Uterus (tissue), 4 donors: ENCODE measurements at places on chromosomes 5 and 9.

- no peaks in the 10 kb centered on the region for H3K27me3 ChIP-seq
- no peaks in the 10 kb centered on the region for H3K4me1 ChIP-seq
- no peak overlapping the region for H3K27ac ChIP-seq
- no peak overlapping the region for H3K4me3 ChIP-seq
- H3K36me3 ChIP-seq = no peaks in the 10 kb centered on the region
These were observed 21.6 kb downstream of the ANKS6 start for GRCh38 chr9:98774746-98775145.

DNA sequence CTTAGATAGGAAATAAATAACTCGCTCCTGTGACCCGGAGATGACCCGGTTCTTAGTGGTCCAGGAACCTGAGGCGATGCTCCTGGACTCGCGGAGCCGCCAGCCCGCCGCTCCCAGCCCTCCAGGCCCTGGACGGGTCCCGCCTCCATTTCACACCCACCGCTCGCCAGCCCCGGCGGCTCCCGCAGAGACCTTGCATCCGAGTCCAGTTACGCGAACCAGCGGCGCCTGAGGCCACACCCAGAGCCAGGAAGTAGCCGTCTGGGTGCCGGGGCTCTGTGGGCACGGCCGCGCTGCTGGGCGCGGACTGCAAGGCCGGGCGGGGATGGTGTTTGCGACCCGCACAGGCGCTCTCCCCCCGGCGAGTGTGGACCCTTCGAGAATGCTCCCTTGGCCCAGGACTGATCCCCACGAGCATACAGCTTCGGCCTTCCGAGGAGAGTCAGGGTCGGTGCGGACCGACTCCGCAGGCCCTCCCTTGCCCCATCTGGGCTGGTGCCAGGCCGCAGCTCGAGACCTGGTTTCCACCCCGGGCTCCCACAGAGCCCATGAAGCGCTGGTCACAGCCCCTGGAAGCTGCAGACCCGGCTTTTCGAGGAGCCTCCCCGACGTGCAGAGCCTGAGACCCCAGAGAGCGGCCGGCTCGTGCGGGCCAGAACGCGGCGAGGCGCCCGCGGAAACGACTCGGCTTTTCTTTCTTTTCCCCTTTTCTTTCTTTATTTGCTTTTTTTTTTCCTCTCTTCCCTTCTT is 5.2 kb upstream of the BARX1 start:
- H3K27me3 ChIP-seq = peaks cover 58% of the 10 kb centered on the region
- H3K36me3 ChIP-seq = no peaks in the 10 kb centered on the region
- no peak for DNase-seq

DNA sequence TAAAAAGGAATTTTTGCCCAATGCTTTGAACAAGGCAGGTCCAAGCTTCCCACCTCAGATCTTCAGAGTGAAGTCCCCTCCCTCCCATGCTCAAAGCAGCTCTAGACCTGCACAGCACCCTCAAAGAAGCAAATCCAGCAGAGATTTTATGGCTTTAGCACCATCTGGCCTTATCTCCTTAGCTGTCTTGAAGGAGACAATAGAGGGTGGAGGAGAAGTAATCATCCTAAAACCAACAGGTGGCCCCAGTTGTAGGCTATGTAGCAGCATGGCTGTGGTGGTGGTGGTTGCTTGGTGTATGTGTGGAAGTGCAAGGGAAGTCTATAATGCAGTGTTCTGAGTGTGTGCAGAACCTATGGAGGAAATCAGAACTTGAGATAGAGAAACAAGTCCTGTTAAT is 140.1 kb downstream of the GRIA1 start:
- no peak overlapping the region for H3K4me3 ChIP-seq
- no peaks in the 10 kb centered on the region for H3K27me3 ChIP-seq
- no peak overlapping the region for H3K27ac ChIP-seq

- DNase-seq = no peak
- H3K36me3 ChIP-seq = no peaks in the 10 kb centered on the region
- no peaks in the 10 kb centered on the region for H3K4me1 ChIP-seq
- no peak overlapping the region for H3K27ac ChIP-seq
- H3K27me3 ChIP-seq = no peaks in the 10 kb centered on the region
These were observed 16.0 kb downstream of the TMEM174 start for GRCh38 chr5:73188764-73189531.

DNA sequence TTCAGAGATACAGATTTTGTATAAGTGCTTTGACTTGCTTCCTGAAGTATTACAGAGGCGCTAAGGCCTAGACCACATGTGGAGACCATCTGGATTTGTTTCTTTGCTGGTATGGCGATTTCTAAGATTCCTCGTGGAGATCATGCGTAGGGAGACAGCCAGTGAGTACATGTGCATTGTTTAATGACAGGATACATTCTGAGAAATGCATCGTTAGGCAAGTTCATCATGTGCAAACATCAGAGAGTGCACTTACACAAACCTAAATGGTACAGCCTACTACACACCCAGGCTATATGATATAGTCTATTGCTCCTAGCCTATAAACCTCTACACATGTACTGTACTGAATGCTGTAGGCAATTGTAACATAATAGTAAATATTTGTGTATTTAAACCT is 16.5 kb upstream of the CEP120 start:
- H3K27me3 ChIP-seq = no peaks in the 10 kb centered on the region
- H3K36me3 ChIP-seq = no peaks in the 10 kb centered on the region
- no peak for DNase-seq
- H3K4me1 ChIP-seq = no peaks in the 10 kb centered on the region

- no peaks in the 10 kb centered on the region for H3K4me1 ChIP-seq
- no peak overlapping the region for H3K4me3 ChIP-seq
- H3K27ac ChIP-seq = peak overlapping the region; percentile 12
- DNase-seq = no peak
- H3K36me3 ChIP-seq = no peaks in the 10 kb centered on the region
These were observed 25.9 kb downstream of the QRFP start for GRCh38 chr9:130870491-130871381.

DNA sequence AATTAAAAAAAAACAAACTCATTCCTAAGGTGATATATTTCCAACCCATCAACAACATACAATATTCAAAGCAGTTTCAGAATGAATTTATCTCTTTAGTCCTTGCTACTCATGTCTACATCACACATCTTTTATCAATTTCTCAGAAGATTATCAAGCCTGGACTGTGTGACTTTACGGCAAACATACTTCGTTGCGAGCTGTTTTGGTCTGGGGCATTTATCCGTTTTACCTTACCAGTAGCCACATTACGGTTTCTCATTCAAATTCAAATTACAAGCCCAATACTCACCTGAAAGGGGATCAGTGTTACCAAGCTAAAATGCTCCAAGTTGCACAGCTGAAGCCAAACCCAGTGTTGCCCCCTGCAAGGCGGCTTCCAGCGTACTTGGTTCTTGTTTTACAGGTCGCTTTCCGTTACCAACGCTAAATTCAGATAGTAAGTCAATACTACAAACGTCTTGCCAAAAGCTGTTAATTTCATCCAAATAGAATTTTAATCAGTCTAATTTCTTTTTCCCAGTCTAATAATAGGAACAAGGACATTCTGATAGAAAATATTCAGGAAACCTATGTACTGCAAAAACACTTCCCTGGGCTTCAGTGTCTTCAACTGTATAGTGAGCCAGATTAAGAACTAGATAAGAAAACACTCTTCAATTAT is 1.8 kb downstream of the HNRNPH1 start:
- H3K27me3 ChIP-seq = no peaks in the 10 kb centered on the region
- peaks cover 20% of the 10 kb centered on the region for H3K4me1 ChIP-seq
- peak overlapping the region; percentile 78 for H3K4me3 ChIP-seq
- peak overlapping the region; percentile 85 for H3K27ac ChIP-seq
- DNase-seq = no peak

- H3K4me1 ChIP-seq = peaks cover 12% of the 10 kb centered on the region
- H3K27ac ChIP-seq = no peak overlapping the region
- H3K36me3 ChIP-seq = no peaks in the 10 kb centered on the region
- no peaks in the 10 kb centered on the region for H3K27me3 ChIP-seq
- no peak overlapping the region for H3K4me3 ChIP-seq
- DNase-seq = no peak
These were observed 113.0 kb downstream of the UGCG start for GRCh38 chr9:112009656-112010055.

DNA sequence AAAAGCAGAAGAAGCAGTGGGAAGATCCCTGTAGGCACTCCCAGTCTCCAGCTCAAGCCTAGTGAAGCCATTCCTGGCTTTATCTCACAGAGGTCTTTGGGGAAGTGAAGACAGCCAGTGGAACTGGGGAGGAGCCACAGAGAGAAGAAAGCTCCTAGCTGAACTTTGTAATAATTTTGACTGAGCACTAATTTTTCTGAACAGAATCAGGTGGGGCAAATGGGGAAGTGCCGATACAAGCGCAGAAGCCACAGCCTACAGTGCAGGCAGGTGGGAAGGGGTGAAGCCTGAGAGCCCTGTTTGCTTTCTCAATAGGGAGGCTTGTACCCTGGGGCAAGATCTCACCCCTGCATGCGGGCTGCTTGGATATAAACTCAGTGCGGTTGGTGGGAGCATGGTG is 48.4 kb upstream of the SNAPC3 start:
- H3K4me1 ChIP-seq = no peaks in the 10 kb centered on the region
- H3K27me3 ChIP-seq = no peaks in the 10 kb centered on the region
- peak overlapping the region; percentile 83 for H3K27ac ChIP-seq
- no peak for DNase-seq
- H3K4me3 ChIP-seq = no peak overlapping the region
- no peaks in the 10 kb centered on the region for H3K36me3 ChIP-seq

DNA sequence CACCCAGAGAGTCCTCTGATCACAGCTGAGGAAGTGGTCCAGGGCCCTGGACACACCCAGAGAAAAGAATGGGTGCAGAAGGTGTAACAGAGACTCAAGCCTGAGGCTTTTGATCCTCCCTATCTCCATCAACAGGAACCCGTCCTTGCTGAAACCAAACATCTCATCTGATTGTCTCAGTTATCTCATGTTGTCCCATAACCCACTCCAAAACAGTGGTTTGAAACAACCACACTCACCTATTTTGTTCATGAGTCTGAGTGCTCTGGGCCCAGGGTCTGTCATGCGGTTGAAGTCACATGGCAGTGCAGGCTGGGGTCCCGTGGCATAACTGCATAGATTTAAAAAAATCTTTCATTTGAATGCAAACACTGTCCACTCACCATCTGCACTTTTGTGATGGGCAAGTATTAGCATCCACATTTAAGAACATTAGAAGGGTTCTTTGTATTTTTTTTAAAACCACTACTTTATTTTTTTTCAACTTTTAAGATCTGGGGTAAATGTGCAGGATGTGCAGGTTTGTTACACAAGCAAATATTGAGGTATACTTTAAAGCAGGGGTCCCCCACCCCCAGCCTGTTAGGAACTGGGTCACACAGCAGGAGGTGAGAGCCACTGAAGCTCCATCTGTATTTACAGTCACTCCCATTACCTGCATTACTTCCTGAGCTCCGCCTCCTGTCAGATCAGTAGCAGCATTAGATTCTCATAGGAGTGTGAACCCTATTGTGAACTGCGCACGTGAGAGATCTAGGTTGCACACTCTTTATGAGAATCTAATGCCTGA is 255.8 kb downstream of the ROR2 start:
- no peaks in the 10 kb centered on the region for H3K4me1 ChIP-seq
- H3K27me3 ChIP-seq = no peaks in the 10 kb centered on the region
- H3K36me3 ChIP-seq = no peaks in the 10 kb centered on the region
- DNase-seq = no peak

GRCh38 chr9:14713187-14713767 is 9.3 kb downstream of the CER1 start:
- no peak overlapping the region for H3K27ac ChIP-seq
- no peaks in the 10 kb centered on the region for H3K27me3 ChIP-seq
- no peaks in the 10 kb centered on the region for H3K36me3 ChIP-seq
- no peak for DNase-seq
- H3K4me3 ChIP-seq = no peak overlapping the region
- H3K4me1 ChIP-seq = no peaks in the 10 kb centered on the region

GRCh38 chr9:22740781-22741180 is 294.2 kb downstream of the DMRTA1 start:
- no peak overlapping the region for H3K27ac ChIP-seq
- no peaks in the 10 kb centered on the region for H3K36me3 ChIP-seq
- no peaks in the 10 kb centered on the region for H3K4me1 ChIP-seq
- H3K27me3 ChIP-seq = no peaks in the 10 kb centered on the region

- H3K27me3 ChIP-seq = no peaks in the 10 kb centered on the region
- H3K36me3 ChIP-seq = no peaks in the 10 kb centered on the region
- peak; percentile 83 for DNase-seq
- H3K4me3 ChIP-seq = no peak overlapping the region
- peak overlapping the region; percentile 92 for H3K27ac ChIP-seq
These were observed 5.6 kb downstream of the P4HA2 start for GRCh38 chr5:132221781-132222648.

DNA sequence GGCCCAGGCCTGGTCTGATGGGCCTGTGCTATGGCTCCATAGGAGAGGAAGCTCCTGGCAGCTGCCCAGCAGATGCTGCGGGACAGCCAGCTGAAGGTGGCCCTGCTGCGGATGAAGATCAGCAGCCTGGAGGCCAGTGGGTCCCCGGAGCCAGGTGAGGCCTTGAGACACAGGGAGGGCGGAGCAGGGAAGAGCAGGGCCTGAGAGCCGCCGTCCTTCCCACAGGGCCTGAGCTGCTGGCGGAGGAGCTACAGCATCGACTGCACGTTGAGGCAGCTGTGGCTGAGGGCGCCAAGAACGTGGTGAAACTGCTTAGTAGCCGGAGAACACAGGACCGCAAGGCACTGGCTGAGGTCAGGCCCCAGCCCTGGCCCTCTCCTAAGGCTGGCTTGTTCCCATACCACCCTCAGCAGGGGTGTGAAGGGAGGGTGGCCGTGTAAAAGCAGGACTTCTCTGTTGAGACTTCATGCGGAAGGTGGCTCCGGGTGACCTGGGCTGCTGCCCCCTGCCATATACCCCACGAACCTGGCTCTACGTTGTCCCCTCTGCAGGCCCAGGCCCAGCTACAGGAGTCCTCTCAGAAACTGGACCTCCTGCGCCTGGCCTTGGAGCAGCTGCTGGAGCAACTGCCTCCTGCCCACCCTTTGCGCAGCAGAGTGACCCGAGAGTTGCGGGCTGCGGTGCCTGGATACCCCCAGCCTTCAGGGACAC is 4.5 kb downstream of the PKN3 start:
- no peaks in the 10 kb centered on the region for H3K27me3 ChIP-seq
- no peak overlapping the region for H3K4me3 ChIP-seq
- H3K27ac ChIP-seq = no peak overlapping the region
- no peak for DNase-seq
